ENCODE measurements at places on chromosomes 6 and 20. TPM values are rescaled to one million over a fixed set of nuclear protein-coding genes. Genes with fewer than 3 reads are reported as not detected.

The TAGAP gene
- total RNA-seq: 4.8 TPM

The CYP39A1 gene
- 1.2 TPM for total RNA-seq

The BPI gene
- total RNA-seq: not detected

The ADGRG6 gene
- total RNA-seq: 15.7 TPM

The MICB gene
- 4.7 TPM for total RNA-seq

DNA sequence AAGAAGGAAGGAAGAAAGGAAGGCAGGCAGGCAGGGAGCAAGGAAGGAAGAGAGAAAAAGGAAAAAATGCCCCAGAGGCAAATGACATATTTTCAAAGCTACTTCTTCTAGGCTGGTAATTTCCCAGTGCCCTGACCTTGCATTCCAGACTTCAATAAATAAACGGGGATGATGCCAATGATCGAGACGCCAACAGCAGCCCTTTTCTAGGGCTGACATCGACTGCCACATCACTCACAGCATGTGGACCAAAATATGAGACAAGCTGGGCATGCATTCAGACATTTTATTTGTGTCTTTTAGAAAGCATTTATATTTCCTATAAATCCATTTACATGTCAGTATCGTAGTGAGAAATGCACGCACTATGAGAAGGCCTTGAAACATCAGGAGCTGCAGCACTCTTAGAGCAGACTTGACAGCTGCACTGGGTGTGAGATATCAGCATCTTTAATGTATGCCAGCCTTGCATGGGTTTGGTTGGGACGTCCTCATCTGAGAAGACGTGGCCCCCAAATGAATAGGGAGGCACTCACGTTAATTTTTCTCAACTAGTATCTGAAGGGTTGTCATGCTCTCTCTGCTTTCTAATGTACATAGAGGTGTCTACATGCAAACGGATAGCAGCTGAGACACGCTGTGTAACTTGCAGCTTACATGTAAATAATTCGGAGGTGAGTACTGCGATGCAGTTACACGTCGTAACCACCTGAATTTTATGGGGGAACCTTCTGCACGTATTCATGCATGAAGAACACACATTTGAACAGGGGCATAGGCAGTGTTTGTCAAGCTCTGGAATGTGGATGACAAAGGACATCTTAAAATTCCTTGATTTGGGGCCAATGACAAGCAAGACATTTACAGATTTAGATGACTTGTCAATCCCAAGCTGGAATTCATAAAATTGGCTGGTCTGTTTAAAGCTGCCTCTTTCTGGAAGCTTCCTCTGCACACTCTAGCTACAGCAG is 149.1 kb upstream of the AGPAT4 start:
- no peak for DNase-seq

GRCh38 chr6:166752097-166752496 is 125.0 kb upstream of the RPS6KA2 start:
- peak; percentile 52 for DNase-seq

- no peak for DNase-seq
Measured at GRCh38 chr20:62132421-62132820, 10.1 kb downstream of the LSM14B start.

GRCh38 chr20:15220009-15220656 is 882.7 kb upstream of the FLRT3 start:
- no peak for DNase-seq

DNA sequence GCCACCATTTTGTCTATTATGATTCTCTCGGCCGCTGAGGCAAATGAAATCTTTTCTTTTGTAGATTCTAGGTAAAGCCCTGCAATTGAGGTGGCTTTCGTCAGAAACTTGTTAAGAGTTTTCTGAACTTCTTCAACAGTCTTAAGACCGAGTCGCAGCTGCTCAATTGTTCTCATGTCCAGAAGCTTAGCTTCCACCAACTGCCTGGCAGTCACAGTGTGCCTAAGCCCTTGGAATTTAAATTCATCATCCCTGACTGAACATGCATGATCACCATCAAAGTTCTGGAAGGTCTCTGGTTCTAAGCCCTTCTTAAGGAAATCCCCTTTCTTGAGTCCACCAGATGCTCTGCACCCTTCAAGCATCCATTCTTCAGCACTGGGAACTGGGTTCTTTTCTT is 25.7 kb downstream of the DST start:
- no peak for DNase-seq

DNA sequence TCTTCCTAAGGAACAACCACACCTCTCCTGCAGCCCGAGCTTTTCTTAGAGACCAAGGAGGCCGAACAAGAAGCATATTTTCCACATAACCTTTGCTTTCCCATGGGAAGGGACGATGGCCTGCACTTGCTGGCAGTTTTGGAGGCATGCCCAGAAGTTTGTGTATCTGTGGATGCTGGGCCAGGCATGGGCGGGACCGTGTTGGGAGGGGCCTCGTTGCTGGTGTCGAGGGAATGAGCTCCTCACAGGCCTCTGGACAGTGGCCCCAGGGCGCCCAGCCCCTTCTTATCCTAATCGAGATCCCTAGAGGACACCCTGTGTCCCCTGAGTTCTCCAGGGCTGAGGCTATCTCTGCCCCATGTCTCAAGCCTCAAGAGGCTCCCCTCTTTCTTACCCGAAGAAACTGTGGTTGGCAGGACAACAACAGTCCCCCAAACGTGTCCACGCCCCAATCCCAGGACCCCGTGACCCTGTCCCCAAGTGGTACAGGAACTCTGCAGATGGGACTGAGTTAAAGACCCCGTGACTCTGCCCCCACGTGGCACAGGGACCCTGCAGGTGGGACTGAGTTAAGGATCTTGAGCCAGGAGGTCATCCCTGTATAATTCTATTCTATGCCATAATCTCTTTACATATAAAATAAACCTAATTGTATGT is 99.5 kb upstream of the BHLHE23 start:
- DNase-seq: no peak

- DNase-seq: no peak
Measured at GRCh38 chr6:135115834-135116233, 61.2 kb upstream of the HBS1L start.
